ENCODE measurements at places on chromosomes 6 and 20. TPM values are rescaled to one million over a fixed set of nuclear protein-coding genes. Genes with fewer than 3 reads are reported as not detected.

The GTSF1L gene
- not detected for total RNA-seq

The RBPJL gene
- total RNA-seq, result not detected

The LTB gene
- not detected for total RNA-seq

The CCN5 gene
- total RNA-seq, result 59.2 TPM

The OXT gene
- total RNA-seq, result not detected

The CRISP2 gene
- total RNA-seq, result not detected
